ENCODE measurements at places on chromosomes 3 and 15. TPM values are rescaled to one million over a fixed set of nuclear protein-coding genes. Genes with fewer than 3 reads are reported as not detected.

Gene C3orf62
- 3.7 TPM for total RNA-seq

Gene EXD1
- total RNA-seq: not detected

Gene LPP
- 201 TPM for total RNA-seq

Gene GPR87
- not detected for total RNA-seq

Gene ZNF80
- 0.49 TPM for total RNA-seq

Gene ZNF620
- total RNA-seq: 3.6 TPM

Gene ZIC1
- 24.5 TPM for total RNA-seq

Gene CA12
- 5.8 TPM for total RNA-seq

Gene GPX1
- 660 TPM for total RNA-seq

Gene C3orf49
- not detected for total RNA-seq

Gene DPPA4
- not detected for total RNA-seq

Gene POPDC2
- 2.9 TPM for total RNA-seq

Gene IQCF5
- not detected for total RNA-seq

Gene CHRFAM7A
- total RNA-seq: 10.1 TPM

Gene MNS1
- 1.2 TPM for total RNA-seq

Gene MUSTN1
- 1.3 TPM for total RNA-seq

Gene MYZAP
- total RNA-seq: 31.8 TPM

Gene GMNC
- not detected for total RNA-seq

Gene CYP8B1
- total RNA-seq: not detected

Gene ADPRH
- total RNA-seq: 9.5 TPM

Gene C3orf33
- 3.4 TPM for total RNA-seq

Gene P2RY12
- 17.8 TPM for total RNA-seq

Gene CD86
- 61.4 TPM for total RNA-seq
